ENCODE measurements at places on chromosomes 11 and 22.

DNA sequence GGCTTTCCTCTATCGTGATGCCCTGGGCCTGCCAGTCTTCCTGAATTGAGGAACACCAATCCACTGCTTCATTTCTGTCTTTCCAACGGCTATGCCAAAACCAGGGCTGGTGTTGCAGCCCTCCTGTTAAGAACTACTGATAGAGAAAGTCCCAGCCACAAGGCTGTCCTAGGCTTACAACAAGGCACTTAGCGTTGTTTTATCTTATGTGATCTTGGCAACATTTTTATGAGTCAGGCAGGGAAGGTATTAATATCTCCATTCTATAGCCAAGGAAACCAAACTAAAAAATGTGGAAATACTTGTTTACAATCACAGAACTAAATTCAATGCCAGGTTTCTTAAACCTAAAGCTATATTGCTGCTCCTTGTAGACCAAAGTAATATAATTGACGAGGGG is 89.9 kb upstream of the AMOTL1 start:
- no peaks in the 10 kb centered on the region for H3K4me1 ChIP-seq
- H3K27ac ChIP-seq, result no peak overlapping the region
- DNase-seq, result no peak
- no peaks in the 10 kb centered on the region for H3K27me3 ChIP-seq

DNA sequence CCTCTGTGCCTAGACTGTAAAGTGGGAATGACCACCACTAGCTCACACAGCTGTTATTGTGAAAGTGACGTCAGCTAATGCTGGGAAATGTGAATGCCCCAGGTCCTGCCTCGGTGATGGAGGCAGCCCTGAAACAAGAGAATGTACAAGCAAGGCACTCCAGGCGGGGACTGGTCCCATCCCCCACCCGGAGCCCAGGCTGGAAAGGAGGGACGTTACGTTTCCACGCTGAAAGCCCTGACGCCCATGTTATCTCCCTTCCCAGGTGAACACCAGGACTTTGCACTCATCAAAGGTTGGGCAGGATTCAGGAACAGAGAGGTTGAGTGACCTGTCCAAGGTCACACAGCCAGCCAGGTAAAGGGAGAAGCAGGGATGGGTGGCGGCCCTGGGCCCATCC is 784 bp downstream of the SULT4A1 start:
- peaks cover 2% of the 10 kb centered on the region for H3K4me1 ChIP-seq
- DNase-seq, result peak; percentile 39
- no peak overlapping the region for H3K4me3 ChIP-seq
- no peaks in the 10 kb centered on the region for H3K36me3 ChIP-seq
- peaks cover 15% of the 10 kb centered on the region for H3K27me3 ChIP-seq
- no peak overlapping the region for H3K27ac ChIP-seq

GRCh38 chr22:36638747-36639146 is 64.8 kb downstream of the CACNG2 start:
- H3K27me3 ChIP-seq, result no peaks in the 10 kb centered on the region
- no peak overlapping the region for H3K27ac ChIP-seq
- H3K4me3 ChIP-seq, result no peak overlapping the region
- no peaks in the 10 kb centered on the region for H3K36me3 ChIP-seq
- no peaks in the 10 kb centered on the region for H3K4me1 ChIP-seq
- DNase-seq, result no peak

GRCh38 chr11:73334384-73335203 is 26.5 kb downstream of the ARHGEF17 start:
- H3K4me1 ChIP-seq, result peaks cover 53% of the 10 kb centered on the region
- peak overlapping the region; percentile 79 for H3K27ac ChIP-seq
- H3K36me3 ChIP-seq, result no peaks in the 10 kb centered on the region

DNA sequence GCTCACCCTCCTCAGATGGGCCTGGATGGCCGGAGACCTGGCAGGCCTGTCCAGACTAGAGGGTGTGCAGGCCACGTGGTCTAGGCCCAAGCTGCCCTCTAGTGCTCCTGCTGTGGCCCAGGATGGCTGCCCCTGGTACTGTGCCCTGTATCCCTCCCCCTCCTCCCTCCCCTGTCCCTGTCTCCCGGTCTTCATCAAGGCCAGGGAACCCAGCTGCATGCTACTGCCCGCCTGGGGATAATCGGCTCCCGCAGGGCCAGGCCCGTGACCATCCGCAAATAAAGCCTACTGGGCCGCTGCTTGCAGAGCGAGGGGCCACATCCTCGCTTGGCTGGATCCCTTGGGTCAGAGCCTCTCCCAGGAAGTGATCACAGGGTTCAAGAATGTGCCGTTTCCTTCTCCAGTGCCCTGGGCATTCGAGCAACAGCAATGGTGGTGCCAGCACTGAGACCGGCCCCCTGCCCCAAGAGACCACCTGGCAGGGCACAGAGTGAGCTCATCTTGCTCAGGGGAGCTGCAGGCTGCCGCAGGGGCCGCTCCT is 51.1 kb downstream of the WNT7B start:
- DNase-seq, result no peak
- H3K27me3 ChIP-seq, result peaks cover 10% of the 10 kb centered on the region
- H3K36me3 ChIP-seq, result no peaks in the 10 kb centered on the region
- no peak overlapping the region for H3K27ac ChIP-seq

DNA sequence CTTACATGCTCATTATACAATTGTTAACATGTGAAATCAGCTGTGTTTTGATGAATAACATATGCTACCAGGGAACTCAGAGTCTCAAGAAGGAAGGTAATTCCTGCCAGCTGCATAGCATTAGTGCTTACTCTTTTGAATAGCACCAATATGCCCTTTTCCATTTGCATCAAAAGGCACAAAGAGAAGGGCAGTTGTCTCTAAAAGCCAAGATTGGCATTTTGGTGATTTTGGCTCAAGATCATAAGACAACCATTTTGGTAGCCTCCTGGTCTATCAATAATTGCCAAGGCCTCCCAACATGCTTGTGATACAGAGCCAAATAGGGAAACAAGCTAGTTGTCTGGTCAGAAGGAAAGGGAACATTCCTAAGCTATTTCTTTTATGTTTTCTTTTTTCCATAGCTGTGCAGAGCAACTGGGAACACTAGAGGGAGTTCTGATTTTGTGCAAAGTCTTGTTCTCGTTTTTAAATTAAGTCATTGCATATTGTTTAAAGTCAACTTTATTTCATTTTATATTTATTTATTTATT is 416.7 kb upstream of the CHORDC1 start:
- no peaks in the 10 kb centered on the region for H3K36me3 ChIP-seq
- H3K4me3 ChIP-seq, result no peak overlapping the region
- H3K27me3 ChIP-seq, result no peaks in the 10 kb centered on the region

GRCh38 chr11:46618837-46619236 is 1.5 kb downstream of the ATG13 start:
- peak; percentile 38 for DNase-seq
- peak overlapping the region; percentile 95 for H3K27ac ChIP-seq
- peaks cover 22% of the 10 kb centered on the region for H3K36me3 ChIP-seq
- no peaks in the 10 kb centered on the region for H3K27me3 ChIP-seq
- peak overlapping the region; percentile 37 for H3K4me3 ChIP-seq

- H3K27ac ChIP-seq, result no peak overlapping the region
- no peaks in the 10 kb centered on the region for H3K4me1 ChIP-seq
- H3K27me3 ChIP-seq, result no peaks in the 10 kb centered on the region
- H3K36me3 ChIP-seq, result no peaks in the 10 kb centered on the region
Measured at GRCh38 chr11:27912916-27913315, 195.0 kb downstream of the KIF18A start.

- H3K36me3 ChIP-seq, result no peaks in the 10 kb centered on the region
- no peak overlapping the region for H3K4me3 ChIP-seq
- DNase-seq, result no peak
- peaks cover 17% of the 10 kb centered on the region for H3K4me1 ChIP-seq
- no peak overlapping the region for H3K27ac ChIP-seq
- H3K27me3 ChIP-seq, result no peaks in the 10 kb centered on the region
Measured at GRCh38 chr11:19800714-19801519, 88.3 kb downstream of the NAV2 start.

DNA sequence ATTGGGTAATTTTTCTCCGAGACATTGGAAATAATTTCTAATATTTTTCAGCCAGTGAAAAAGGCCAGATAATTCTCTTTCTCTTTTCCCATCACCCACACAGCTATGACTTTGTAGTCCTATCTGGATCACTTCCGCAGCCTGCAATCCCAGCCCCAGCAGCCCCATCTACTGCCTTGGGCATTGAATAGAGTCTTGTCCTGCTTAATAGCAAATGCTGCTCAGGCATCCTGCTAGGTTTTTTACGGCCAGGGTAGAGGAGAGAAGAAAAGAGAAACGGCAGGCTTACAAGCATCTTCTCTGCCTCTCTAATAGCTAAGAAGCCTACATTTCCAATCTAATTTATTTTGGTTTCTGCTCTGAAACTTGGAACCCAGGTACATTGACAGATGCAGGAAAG is 154.3 kb upstream of the B3GAT1 start:
- no peaks in the 10 kb centered on the region for H3K36me3 ChIP-seq
- no peak overlapping the region for H3K27ac ChIP-seq
- no peaks in the 10 kb centered on the region for H3K4me1 ChIP-seq
- no peak for DNase-seq
- H3K4me3 ChIP-seq, result no peak overlapping the region

GRCh38 chr22:23237841-23238240 is 57.5 kb downstream of the BCR start:
- no peak overlapping the region for H3K27ac ChIP-seq
- H3K4me3 ChIP-seq, result no peak overlapping the region
- H3K4me1 ChIP-seq, result no peaks in the 10 kb centered on the region
- no peaks in the 10 kb centered on the region for H3K27me3 ChIP-seq
- no peaks in the 10 kb centered on the region for H3K36me3 ChIP-seq

DNA sequence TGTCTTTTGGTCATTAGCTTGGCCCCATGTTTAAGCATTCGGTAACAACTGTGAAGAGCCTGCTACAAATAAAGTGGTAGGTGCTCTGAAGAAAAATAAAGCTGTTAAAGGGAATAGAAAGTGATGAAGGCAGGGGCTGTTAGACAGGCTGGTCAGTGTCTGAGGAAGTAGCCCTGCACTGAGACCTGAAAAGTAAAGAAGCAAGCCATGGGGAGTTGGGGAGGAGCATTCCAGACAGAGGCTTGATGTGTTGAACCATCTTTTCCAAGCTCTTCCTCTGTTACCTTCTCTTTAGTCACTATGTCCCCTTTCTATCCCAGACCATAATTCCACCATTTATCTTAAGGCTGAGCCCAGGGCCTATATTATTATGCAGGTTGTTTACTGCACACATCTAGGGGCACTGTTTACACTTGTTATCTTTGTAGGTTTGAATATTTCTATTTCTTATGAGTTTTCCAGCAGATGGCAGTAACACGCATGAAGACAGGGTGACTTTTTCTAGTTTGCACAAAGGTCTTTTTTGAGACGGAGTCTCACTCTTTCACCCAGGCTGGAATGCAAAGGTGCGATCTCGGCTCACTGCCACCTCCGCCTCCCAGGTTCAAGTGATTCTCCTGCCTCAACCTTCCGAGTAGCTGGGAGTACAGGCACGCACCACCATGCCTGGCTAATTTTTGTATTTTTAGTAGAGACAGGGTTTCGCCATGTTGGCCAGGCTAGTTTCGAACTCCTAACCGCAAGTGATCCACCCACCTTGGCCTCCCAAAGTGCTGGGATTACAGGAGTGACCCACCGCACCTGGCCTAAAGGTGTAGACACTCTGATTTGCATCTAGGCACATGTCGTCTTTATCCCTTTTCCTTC is 23.0 kb downstream of the ZFTA start:
- no peak overlapping the region for H3K27ac ChIP-seq
- DNase-seq, result peak; percentile 41
- peaks cover 3% of the 10 kb centered on the region for H3K4me1 ChIP-seq
- H3K27me3 ChIP-seq, result no peaks in the 10 kb centered on the region

- no peak overlapping the region for H3K4me3 ChIP-seq
- no peak for DNase-seq
- H3K27ac ChIP-seq, result no peak overlapping the region
Measured at GRCh38 chr11:121515335-121515671, 62.5 kb upstream of the SORL1-AS1 start.

- H3K4me3 ChIP-seq, result no peak overlapping the region
- H3K4me1 ChIP-seq, result no peaks in the 10 kb centered on the region
- H3K27me3 ChIP-seq, result no peaks in the 10 kb centered on the region
- peak overlapping the region; percentile 46 for H3K27ac ChIP-seq
- no peak for DNase-seq
Measured at GRCh38 chr11:61071208-61071681, 31.0 kb upstream of the CD5 start.

DNA sequence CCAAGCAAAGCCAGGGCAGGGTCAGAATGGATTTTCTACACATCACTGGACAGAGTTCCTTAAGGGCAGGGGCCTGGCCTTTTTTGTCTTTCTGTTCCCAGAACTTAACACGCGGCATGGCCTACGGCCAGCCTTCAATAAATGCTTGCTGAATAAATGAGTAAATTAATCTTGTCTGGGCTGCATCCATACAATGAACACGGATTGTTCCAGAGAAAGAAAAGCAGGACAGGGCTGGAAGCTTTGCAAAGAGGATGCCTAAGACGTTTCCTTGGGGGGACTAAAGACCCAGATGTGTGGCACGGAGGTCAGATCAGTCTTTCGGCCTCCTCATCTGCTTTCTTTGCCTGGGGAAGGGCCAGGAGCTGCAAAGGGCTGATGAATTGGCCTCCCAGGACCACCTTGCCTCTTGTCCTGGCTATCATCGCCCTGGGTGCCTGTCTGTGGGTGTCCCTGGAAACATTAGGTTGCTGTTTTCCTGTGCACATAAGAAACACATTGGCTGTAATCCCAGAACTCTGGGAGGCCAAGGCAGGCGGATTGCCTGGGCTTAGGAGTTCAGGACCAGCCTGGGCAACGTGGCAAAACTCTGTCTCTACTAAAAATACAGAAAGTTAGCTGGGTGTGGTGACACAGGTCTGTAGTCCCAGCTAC is 20.8 kb upstream of the RFPL3 start:
- DNase-seq, result no peak

GRCh38 chr11:15038963-15039362 is 34.4 kb upstream of the CALCB start:
- H3K4me1 ChIP-seq, result no peaks in the 10 kb centered on the region
- H3K27me3 ChIP-seq, result peaks cover 4% of the 10 kb centered on the region
- DNase-seq, result no peak
- no peak overlapping the region for H3K27ac ChIP-seq

- H3K27ac ChIP-seq, result no peak overlapping the region
- H3K27me3 ChIP-seq, result no peaks in the 10 kb centered on the region
- no peaks in the 10 kb centered on the region for H3K4me1 ChIP-seq
- H3K36me3 ChIP-seq, result no peaks in the 10 kb centered on the region
- DNase-seq, result no peak
- H3K4me3 ChIP-seq, result no peak overlapping the region
Measured at GRCh38 chr22:27137871-27138337, 480.5 kb downstream of the MIAT start.

GRCh38 chr11:15541079-15541478 is 426.4 kb downstream of the INSC start:
- no peak overlapping the region for H3K4me3 ChIP-seq
- H3K27me3 ChIP-seq, result peaks cover 2% of the 10 kb centered on the region
- H3K36me3 ChIP-seq, result no peaks in the 10 kb centered on the region

DNA sequence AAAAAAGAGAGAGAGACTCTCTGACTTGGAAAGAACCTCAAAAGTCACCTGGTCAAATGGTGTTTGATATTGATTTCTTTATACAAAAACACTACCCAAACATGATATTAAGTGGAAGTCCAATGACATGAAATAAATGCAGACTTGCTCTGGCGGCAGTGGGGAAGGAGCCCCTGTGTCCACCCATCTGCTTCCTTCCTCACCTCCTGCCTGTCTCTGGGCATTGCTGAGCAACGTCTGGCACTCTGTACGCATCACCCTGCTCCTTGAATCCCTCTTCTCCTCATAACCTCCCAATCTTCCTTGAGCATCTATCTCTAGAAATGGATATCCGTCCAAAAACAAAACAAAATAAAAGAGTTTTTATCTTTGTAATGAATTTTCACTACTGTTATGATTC is 39.9 kb upstream of the GRAMD1B start:
- H3K27ac ChIP-seq, result no peak overlapping the region
- no peak for DNase-seq
- H3K36me3 ChIP-seq, result no peaks in the 10 kb centered on the region
- no peaks in the 10 kb centered on the region for H3K4me1 ChIP-seq
- peaks cover 13% of the 10 kb centered on the region for H3K27me3 ChIP-seq
